Renal pelvis (tissue), 12 donors: ENCODE measurements at places on chromosomes 7 and 10. TPM values are rescaled to one million over a fixed set of nuclear protein-coding genes. Genes with fewer than 3 reads are reported as not detected.

DNA sequence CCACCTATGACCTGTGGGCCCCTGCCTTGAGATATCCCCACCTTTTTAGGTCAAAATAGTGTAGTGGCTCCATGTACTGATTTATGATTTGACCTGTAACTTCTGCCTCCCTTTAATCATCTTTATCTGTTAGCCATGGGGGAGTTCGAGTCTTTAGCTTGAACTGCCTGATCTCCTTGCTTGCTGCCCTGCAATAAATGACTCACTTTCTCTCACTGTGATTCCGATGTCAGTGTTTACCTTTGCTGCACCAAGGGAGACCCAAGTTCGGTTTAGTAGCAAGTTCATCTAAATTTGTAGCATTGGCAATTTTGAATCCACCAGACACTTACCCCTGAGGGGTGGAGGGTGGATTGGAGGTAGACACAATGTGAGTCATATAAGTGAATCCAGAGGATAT lies 814.6 kb upstream of the AUTS2 start:
- DNase-seq = no peak

GRCh38 chr7:120207037-120207436 lies 65.9 kb upstream of the KCND2 start:
- DNase-seq = no peak

- DNase-seq = no peak
These were observed 17.3 kb downstream of the ANTXRL start for GRCh38 chr10:46304062-46304461.

DNA sequence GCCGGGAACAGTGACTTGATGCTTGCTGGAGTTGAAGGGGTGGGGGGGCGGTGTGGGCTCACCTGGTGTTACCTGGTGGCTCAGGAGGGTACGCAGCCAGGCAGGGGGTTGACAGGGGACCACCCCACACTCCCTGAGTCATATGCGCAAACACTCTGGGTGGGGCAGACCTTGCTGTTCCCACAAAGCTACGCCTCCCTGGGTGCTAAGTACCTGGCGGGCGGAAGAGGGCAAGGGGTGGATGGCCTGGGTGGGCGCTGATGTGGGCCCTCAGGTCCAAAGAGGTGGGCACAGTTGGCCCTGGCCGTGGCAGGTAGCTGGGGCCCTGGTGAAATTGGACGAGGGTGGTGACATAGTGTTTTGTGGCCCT lies 13.9 kb downstream of the STX1A start:
- DNase-seq = no peak

DNA sequence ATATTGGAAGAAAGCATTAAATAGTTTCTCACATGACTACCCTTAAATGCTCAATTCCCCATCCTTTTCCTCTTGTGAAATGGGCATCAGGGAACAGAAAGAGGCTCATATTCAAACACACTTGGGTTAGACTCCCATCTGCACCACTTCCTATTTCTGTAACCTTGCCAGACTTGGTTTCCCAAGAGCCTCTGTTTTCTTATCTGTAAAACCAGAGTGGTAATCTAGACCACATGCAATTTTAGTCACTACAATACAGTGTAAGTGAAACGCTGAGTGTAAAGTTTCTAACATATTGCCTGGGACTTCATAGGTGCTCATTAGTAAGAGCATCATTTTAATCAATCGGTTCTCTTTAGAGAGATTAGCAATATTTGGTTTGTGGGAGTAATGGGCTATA lies 136.3 kb downstream of the SORCS1 start:
- no peak for DNase-seq

DNA sequence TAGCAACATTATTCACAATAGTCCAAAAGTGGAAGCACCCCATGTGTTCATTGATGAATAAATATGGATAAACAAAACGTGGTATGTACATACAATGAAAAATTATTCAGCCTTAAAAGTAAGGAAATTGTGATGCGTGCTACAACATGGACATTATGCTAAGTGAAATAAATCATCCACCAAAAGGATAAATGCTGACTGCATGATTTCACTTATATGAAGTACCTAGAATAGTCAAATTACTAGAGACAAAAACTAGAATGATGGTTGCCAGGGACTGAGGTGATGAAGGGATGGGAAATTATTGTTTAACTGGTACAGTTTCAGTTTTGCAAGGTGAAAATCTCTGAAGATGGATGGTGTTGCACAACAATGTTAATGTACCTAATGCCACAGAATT lies 56.6 kb downstream of the THSD7A start:
- no peak for DNase-seq

GRCh38 chr10:86234541-86235270 lies 131.9 kb downstream of the GRID1 start:
- peak; percentile 5 for DNase-seq

DNA sequence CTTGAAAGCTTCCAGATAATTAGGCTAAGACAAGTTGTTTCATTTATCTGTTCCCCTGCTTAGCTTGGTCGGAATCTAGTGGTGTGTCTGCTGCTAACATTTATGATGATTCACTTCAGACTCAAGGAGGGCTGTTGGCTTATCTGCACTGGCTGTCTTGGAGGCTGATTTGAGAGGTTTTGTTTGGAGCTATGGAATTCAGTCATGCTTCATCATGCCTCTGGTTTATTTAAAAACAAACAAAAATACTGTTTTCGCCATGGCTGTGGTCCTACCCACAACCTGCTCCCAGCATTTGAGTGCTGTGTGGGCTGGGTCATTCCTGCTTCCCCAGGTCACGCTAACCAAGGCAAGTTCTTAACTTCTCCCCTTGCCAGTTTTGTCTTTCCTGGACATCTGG lies 11.7 kb upstream of the ARPC1B start:
- no peak for DNase-seq

DNA sequence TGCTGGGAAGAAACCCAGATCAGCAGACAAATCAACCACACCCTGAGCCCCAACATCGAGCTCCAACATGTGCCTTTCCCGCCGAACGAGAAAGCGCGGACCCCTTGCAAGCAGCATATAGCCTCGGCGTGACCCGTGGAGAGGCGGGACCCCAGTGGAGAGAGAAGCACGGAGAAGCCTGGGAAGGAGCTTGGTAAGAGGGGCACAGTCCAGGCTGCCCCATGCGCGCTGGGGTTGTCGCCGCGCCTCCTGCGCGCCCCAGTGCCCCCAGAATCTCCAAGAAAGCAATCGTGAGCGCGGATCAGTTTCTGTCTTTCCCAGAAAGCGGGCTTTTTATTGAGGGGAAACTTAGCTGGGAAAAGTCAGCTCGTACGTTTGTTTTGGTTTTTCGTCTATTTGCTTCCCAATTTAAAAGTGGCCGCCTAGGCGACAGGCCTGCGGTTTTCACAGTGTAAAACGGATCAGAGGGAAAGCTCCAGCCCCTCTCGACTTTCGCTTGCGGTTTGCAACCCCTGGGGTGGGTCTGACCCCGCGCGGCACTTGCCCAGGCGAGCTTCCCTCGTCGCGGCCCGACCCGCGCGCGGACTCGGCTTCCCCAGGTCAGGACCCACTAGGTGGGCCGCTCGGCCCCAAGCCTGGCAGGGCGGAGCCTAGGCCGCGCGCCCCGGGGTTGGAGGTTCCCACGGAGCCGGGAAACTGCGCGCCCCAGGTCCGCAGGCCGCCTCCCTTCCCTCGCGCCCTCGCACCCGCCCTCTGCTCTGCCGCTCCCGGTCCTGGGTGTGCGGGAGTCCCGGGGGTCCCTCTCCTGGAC lies 31.1 kb downstream of the SKIDA1 start:
- DNase-seq = no peak

- no peak for DNase-seq
These were observed 54.9 kb downstream of the ZNF800 start for GRCh38 chr7:127337581-127337980.

- DNase-seq = no peak
These were observed 96.0 kb upstream of the JCAD start for GRCh38 chr10:30155401-30155800.

- no peak for DNase-seq
These were observed 41.4 kb downstream of the PTPRN2 start for GRCh38 chr7:158546214-158546613.

- no peak for DNase-seq
These were observed 18.9 kb upstream of the BPGM start for GRCh38 chr7:134627775-134628153.

Gene SLC13A1
- 19.3 TPM for polyA plus RNA-seq

Gene EIF4EBP2
- 92.0 TPM for polyA plus RNA-seq

Gene CTTNBP2
- 28.9 TPM for polyA plus RNA-seq

Gene ACBD7
- polyA plus RNA-seq = 6.6 TPM

Gene SPDYE3
- 6.4 TPM for polyA plus RNA-seq

Gene MSANTD7
- polyA plus RNA-seq = 18.1 TPM

Gene SLC26A4
- polyA plus RNA-seq = 2.8 TPM

Gene CFAP46
- polyA plus RNA-seq = 11.2 TPM

Gene BAG3
- 29.5 TPM for polyA plus RNA-seq
